ENCODE measurements at places on chromosomes 13 and 19. TPM values are rescaled to one million over a fixed set of nuclear protein-coding genes. Genes with fewer than 3 reads are reported as not detected.

ITGBL1 gene
- 2.2 TPM for total RNA-seq

AMER2 gene
- 129 TPM for total RNA-seq

PLEKHF1 gene
- total RNA-seq: 0.49 TPM

SYCN gene
- not detected for total RNA-seq

CAPS gene
- 5.7 TPM for total RNA-seq

HRC gene
- total RNA-seq: 0.25 TPM

LILRA1 gene
- 0.25 TPM for total RNA-seq

CEACAM19 gene
- 1.7 TPM for total RNA-seq

CALM3 gene
- total RNA-seq: 257 TPM

TEX29 gene
- total RNA-seq: not detected

RAVER1 gene
- total RNA-seq: 4.9 TPM

TMEM238 gene
- not detected for total RNA-seq

C13orf42 gene
- total RNA-seq: not detected

KLHL1 gene
- total RNA-seq: 69.3 TPM
